ENCODE measurements at places on chromosomes 4 and X.

GRCh38 chr4:187726485-187726884 lies 269.1 kb upstream of the ZFP42 start:
- DNase-seq, result no peak

- DNase-seq, result no peak
These were observed 29.4 kb upstream of the ADRA2C start for GRCh38 chr4:3736806-3737205.

- no peak for DNase-seq
These were observed 219.9 kb downstream of the CCNG2 start for GRCh38 chr4:77376788-77377460.

- DNase-seq, result no peak
These were observed 108.8 kb downstream of the CPZ start for GRCh38 chr4:8701126-8702019.

DNA sequence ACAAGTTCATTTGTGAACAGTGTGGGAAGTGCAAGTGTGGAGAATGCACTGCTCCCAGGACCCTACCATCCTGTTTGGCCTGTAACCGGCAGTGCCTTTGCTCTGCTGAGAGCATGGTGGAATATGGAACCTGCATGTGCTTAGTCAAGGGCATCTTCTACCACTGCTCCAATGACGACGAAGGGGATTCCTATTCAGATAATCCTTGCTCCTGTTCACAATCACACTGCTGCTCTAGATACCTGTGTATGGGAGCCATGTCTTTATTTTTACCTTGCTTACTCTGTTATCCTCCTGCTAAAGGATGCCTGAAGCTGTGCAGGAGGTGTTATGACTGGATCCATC lies 5.5 kb downstream of the SPRY1 start:
- DNase-seq, result no peak

DNA sequence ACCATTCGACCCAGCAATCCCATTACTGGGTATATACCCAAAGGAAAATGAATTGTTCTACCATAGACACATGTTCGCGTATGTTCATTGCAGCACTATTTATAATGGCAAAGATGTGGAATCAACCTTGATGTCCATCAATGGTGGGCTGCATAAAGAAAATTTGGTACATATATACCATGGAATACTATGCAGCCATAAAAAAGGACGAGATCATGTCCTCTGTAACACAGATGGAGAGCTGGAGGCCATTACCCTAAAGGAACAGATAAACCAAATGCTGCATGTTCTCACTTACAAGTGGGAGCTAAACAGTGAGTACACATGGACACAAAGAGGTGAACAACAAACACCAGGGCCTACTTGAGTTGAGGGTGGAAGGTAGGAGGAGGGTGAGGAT lies 45.1 kb downstream of the SCML2 start:
- no peak for DNase-seq

DNA sequence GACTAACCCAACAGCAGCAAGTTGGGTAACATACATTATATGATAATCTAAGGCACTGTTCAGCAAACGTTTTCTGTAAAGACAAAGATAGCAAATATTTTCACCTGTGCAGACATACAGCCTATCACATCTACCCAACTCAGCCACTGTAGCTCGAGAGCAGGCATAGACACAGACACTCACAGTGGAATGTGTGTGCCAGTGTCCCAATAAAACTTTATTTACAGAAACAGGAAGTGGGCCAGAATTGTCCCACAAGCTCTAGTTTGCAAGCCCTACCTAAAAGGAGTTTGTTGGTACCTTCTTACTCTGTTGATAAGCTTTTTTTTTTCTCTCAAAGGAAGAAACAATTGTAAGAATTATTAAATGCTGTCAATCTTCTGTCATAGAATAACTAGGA lies 11.9 kb upstream of the FAM9A start:
- DNase-seq, result no peak

GRCh38 chrX:41604766-41605543 lies 83.8 kb upstream of the GPR34 start:
- DNase-seq, result no peak

GRCh38 chrX:109049903-109050302 lies 313.5 kb upstream of the IRS4 start:
- no peak for DNase-seq

GRCh38 chr4:71863457-71863856 lies 79.6 kb upstream of the GC start:
- DNase-seq, result no peak

GRCh38 chr4:155543126-155543765 lies 123.4 kb upstream of the GUCY1A1 start:
- DNase-seq, result no peak

GRCh38 chr4:78651250-78651860 lies 99.8 kb downstream of the ANXA3 start:
- DNase-seq, result no peak

GRCh38 chr4:6419452-6420028 lies 52.9 kb downstream of the PPP2R2C start:
- DNase-seq, result no peak

GRCh38 chr4:103934178-103934789 lies 214.5 kb upstream of the TACR3 start:
- no peak for DNase-seq

DNA sequence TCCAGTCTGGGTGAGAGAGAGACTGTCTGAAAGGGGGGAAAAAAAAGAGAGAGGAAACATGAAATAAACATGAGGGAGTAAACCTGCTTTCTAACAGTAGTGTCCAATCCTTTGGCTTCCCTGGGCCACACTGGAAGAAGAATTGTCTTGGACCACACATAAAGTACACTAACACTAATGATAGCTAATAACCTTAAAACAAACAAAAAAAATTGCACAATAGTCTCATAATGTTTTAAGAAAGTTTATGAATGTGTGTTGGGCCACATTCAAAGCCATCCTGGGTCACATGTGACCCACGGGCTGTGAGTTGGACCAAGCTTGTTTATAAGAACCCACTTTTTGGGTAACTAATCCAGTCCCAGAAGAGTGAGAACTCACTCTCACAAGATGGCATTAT lies 30.3 kb downstream of the PDS5A start:
- DNase-seq, result no peak

- DNase-seq, result no peak
These were observed 23.1 kb downstream of the LGI2 start for GRCh38 chr4:25007598-25007997.

DNA sequence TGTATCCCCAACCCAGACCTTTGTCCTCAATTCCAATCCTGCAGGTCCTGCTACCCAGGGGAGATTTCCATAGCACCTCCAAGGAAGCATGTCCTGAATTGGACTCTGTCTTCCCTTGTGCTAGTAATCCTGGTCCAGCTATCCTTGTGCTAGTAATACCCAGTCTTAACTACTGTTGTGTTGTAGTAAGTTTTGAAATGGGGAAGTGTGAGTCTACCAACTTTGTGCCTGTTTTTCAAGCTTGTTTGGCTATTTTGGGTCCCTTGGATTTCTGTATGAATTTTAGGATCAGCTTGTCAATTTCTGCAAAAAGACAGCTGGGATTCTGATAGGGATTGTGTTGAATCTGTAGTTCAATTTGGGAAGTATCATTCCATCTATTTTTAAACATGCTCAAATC lies 51.4 kb downstream of the CD99L2 start:
- no peak for DNase-seq

DNA sequence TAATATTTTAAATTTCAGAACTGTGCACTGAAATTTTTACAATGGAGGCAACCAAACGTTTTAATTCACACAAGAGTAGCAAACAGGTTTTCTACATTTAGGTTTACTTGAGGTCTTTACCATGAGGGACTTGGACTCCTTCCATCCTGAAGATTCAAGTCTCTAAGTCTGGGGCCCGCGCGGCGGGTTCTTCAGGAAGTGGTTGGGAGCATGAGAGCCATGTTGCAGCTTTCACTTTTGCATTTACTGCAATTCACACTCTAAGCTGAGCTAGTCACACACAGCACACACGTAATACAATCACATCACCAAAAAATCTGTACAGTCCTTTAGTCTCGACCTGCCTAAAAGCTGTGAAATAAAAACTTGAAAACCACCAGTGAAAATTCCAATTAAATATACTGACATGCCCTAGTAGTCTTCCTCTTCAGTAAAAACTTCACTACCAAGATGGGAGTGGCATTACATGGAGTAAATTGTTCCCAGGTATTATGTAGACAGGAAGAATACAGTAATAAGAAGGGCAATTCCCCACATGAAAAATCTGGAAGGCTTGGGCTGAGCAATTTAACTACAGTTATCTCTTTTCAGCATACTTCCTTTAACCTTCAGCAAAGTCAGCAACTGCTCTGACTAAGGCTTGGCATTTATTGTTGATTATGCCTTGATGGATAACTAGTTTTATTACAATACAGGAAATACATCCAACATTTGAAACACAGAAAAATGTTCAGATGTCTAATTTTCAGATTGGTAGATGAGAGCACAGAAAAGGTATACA lies 571.1 kb upstream of the DIPK2B start:
- no peak for DNase-seq

DNA sequence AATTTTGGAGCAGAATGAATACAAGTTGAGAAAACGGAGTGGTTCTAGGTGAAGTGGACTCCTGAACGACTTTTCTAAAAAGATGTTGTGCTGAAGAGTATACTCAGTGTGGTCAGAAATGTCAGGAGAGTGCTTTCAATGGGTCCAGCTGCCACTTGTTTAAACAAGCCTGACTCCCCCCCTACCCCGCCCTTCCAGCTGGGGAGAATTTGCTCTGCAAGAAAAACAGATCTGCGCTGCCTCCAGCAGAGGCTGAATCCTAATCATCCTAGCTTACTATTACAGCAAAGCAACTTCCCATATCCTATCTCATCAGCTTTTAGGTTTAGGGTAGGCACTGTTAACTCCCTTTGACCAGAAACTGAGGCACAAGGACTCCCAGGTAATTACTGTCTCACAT lies 1.9 kb downstream of the MAP3K15 start:
- no peak for DNase-seq

- no peak for DNase-seq
These were observed 644.2 kb downstream of the FSTL5 start for GRCh38 chr4:161519611-161520010.

DNA sequence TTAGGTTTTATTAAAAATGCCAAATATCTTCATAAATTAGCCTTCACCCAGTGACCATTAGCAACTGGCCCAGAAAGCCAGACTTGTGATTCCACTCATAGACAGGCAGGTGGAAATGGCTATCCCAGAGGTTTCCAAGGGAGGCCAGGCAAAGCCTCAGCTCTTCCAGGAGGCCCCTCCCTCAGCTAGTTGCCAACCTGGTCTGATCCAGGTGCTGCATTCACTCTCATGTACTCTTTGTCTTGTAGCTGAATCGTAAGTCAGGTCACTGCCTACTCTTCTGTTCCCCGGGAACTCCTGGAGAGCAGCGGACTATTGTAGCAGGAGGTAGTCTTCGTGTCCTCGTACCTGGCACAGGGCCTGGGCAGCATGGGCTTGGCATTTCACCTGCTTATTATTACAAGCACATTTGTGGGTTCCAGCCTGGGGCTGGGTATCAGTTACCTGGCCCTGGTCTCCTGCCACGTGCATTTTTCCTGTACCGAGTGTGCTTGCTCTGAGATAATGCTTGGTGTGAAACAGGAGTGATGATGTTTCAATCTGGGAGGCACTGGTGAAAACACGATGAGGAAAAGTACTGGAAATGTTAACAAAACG lies 101.6 kb downstream of the FAM193A start:
- DNase-seq, result no peak

- no peak for DNase-seq
These were observed 84.3 kb upstream of the WDR1 start for GRCh38 chr4:10200869-10201268.

DNA sequence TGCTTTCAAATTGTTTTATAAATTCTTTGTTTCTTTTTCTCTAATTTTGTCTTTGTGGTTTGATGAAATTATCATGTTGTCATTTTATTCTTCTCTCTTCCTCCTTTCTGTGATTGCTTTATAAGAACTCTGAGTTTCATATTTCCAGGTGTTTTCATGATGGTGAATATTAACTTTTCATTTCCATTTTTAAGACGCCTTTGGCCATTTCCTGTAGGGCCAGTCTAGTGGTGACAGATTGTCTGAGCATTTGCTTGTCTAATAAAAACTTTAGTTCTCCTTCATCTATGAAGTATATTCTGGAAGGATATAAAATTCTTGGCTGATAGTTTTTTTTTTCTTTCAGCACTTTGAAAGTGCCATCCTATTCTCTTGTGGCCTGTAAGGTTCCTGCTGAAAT lies 128.1 kb downstream of the FAM13A start:
- no peak for DNase-seq

DNA sequence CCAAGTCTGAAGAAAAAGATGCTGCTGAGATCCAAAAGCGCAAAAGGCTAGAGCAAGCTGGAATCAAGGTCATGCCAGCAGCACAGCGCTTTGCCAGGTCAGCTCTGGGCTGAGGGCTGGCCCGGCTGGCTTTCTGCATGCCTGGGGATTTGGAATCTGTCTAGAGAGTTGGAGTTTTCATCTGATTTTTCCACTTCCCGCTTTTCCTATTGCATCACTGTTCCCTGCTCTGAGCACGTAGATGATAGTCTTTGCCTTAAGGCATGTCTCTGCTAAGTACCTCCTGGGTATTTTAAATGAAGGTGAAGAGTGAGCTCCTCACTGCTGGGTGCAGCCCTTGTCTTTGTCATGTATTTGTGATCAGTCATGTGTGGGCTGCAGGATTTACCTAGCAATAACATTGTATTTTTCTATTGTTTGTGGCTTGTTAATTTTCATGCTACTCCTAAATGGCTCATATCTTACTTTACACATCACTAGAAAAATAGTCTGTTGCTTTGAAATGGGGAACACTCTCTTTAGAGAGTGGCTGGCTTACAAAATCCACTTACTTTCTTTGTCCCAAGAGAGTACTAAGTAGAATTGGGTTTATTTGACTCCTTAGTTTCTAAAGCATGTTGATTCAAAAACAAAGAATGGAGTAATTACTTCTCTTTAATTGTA lies 82.8 kb downstream of the LIMCH1 start:
- DNase-seq, result no peak

- DNase-seq, result peak; percentile 8
These were observed 22.0 kb downstream of the DYNLT3 start for GRCh38 chrX:37825215-37825842.

GRCh38 chrX:85698921-85699320 lies 319.5 kb upstream of the POF1B start:
- no peak for DNase-seq

GRCh38 chr4:155241664-155242063 lies 33.2 kb downstream of the NPY2R start:
- no peak for DNase-seq

DNA sequence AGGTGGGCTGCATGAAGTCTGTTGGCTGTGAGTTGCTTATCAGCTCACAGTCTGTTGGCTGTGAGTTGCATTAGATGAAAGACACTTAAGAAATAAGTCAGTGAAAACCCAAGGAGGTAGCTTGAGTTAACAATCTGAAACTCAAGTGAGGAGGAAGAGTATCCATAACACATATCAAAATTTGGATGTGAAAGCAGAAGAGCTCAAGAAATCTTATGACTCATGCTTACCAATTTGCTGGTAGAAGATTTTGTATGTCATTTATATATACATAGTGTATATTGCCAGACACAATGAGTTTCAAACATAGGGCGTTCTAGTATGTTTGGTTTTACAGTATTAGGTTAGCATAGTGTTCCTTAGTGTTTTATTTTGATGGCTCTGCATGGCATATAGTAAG lies 107.4 kb downstream of the DDIT4L start:
- DNase-seq, result no peak
